ENCODE measurements at places on chromosomes 4 and X.

DNA sequence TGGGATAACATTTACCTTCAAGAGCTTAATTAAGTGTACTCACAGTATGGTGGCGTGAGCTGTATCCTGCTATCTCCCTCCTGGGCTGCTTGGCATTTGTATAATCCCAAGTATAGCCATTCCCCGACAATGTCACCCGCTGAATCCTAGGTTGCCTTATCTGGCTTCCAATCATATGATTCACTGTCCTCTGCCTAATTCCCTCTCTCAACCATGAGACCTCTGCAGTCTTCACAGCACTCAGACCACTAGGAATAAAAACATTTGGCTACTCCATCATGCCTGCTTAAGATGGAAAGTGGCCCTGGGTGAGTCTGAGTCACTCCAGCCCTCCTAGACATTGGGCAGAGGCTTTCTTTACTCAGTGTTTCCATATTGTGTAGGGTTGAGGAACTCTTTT, 28.9 kb upstream of the WDFY3 start:
- no peak for DNase-seq

DNA sequence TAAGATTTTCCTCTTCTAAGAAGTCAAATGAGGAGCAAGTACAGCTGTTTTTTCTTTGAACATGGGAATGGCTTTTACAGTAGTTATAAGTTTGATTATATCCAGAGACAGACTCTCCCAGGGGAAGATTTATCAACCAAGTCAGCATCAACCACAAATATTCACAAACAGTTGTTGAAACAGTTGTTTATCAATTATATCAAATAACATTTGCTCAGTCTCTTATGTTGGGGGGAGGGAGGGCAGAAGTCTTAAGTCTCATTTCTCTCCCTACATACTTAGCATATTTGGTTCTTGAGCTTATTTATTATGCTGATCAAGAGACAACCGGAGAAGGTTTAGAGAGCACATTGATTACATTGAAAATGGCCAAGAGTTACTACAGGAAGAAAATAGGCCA, 110.1 kb downstream of the FBXO8 start:
- DNase-seq = no peak

DNA sequence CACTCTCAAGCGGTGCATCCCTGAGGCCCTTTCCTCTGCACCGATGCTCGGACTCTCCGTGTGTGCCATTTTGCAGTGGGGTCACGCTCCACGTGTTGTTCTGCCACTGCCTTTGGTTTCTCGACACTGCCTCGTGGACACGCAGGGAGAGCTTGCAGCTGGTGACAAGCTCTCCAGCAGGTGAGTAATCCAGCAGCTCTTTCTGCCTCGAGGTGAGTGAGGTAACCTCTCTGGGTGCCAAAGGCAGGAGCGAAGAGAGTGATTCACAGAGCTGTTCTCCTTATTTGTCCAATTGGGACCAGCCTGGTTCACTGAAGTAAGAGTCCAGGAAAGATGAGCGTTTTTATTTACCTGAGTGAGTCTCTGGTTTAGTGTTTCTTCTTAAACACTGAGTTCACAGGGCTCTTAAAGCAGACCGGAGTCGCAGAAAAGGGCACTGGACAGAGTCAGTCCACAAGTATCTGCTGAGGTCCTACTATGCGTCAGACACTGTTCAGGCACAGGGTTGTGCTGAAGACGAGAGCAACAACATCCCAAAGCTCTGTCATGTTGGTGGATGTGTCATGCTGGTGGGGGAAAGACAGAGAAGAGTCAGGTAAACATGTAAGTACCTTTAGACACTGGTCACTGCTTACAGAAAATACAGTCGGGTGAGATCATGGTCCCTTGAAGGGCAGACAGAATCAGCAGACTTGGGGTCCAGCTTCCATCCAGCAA, 61.8 kb downstream of the FHDC1 start:
- no peak for DNase-seq

DNA sequence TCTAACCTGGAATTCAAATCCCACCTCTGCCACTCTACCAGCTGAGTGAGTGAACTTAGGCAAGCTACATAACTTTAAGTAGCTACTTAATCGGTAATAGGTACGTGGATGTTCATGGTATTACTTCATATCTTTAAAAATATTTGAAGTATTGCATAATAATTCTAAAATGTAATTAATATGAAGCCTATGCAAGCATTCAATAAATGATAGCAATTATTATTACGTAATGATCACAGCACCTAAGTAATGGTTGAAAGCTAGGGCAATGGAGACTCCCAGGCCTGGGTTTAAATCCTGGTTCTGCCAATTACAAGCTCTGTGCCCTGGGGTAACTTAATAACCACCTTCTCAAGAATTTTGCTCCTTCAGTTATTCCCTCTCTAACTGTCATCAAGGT, 26.7 kb downstream of the LHFPL1 start:
- no peak for DNase-seq

DNA sequence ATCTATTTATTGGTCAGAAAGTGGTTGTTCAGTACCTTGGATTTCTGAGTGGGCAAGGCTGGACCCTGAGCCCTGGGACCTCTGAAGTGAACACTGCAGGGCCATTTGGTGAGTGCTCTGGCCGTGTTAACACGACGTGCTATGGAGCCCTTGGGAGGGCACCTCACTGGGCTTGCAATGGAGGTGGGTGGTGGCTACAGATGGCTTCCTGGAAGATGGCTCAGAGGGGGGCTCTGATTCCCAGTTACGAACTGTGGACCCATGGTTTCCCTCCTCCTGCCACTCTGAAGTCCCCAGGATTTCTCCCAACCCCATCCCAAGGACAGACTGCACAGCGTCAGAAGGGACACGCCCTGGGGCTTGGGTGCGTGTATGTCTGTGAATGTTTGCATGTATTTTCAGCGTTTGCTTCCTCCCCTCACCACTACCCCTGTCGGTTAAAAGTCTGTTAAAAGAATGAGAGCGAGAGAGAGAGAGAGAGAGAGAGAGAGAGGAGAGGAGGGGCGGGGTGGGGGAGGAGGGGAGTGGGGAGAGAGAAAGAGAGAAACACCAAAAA, 3.7 kb upstream of the RHOH start:
- no peak for DNase-seq

DNA sequence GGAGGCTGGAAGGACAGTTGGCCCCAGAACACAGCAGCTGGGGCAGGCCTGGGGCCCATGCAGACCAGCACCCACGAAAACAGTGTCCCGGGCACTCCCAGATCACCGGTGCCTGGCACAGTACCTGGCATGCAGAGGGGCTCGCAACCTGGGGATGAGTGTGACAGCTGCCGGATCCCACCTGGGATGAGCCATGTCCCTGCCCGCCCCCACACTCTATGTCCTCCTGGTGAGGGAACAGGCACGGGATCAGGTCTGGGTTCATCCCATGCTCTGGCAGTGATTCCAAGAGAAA, 22.8 kb upstream of the PPP2R2C start:
- no peak for DNase-seq

DNA sequence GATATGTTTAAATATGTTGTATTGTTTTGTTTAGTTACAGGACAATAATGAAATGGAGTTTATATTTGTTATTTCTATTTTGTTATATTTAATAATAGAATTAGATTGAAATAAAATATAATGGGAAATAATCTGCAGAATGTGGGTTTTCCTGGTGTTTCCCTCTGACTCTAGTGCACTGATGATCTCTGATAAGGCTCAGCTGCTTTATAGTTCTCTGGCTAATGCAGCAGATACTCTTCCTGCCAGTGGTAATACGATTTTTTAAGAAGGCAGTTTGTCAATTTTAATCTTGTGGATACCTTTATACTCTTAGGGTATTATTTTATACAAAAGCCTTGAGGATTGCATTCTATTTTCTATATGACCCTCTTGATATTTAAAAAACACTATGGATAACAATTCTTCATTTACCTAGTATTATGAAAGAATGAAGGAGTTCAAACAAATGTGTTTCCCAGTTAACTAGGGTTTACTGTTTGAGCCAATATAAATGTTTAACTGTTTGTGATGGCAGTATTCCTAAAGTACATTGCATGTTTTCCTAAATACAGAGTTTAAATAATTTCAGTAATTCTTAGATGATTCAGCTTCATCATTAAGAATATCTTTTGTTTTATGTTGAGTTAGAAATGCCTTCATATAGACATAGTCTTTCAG, 26.9 kb downstream of the NUDT6 start:
- DNase-seq = peak; percentile 36

DNA sequence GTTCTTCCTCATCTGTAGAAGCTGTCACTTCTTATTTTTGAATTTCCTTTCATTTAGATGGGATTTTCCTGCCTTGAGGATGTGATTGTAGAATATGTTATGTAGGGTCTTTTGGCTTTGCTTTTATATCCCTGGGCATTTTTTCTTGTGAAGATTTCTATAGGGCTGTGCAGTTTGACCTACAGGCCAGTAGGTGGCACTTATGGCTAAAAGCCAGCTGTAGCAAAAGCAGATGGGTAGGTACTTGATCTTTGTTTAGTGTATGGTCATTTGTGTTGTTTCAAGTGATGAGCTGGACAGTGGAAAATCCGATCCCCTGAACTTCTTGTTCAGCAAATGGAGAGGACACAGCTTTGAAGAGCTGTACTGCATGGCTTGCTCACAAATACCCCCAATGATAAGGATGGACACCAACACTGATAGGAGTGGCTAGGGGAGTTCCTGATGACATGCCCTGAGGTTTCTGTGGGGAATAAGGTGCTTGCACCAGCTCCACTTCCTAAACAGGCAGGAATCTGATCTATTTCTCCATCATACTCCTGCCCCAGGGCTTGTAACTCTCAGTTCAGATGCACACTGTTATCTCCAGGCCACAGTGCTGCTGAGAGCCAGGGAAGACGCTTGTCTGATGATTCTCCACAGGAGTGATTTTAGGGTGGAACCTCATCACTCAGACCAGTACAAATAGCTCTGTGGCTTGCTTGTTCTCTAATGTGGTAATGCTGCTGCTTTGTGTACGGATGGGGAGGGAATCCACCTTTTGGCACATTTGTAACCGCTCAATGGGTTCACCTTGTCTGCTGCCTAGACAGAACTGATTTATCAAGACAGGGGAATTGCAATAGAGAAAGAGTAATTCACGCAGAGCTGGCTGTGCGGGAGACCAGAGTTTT, 417.1 kb upstream of the MAGEB16 start:
- no peak for DNase-seq

DNA sequence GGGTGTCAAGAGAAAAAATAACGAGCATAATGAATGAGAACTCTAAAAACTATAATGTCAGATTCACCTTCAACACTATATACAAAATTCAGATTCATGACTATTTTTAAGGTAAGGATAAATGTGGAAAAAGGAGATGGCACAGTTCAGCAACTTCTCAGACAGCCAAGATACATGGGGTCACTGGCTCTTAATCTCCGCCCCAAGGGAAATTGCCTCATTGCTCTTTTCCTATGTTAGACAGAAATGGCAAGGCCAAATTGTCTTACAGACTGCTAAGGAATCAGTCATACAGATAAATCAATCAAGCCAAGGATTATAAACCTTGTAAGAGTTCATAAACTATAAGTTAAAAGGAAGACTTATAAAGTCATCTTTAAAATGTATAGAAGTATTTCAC, 183.4 kb downstream of the OPHN1 start:
- no peak for DNase-seq

DNA sequence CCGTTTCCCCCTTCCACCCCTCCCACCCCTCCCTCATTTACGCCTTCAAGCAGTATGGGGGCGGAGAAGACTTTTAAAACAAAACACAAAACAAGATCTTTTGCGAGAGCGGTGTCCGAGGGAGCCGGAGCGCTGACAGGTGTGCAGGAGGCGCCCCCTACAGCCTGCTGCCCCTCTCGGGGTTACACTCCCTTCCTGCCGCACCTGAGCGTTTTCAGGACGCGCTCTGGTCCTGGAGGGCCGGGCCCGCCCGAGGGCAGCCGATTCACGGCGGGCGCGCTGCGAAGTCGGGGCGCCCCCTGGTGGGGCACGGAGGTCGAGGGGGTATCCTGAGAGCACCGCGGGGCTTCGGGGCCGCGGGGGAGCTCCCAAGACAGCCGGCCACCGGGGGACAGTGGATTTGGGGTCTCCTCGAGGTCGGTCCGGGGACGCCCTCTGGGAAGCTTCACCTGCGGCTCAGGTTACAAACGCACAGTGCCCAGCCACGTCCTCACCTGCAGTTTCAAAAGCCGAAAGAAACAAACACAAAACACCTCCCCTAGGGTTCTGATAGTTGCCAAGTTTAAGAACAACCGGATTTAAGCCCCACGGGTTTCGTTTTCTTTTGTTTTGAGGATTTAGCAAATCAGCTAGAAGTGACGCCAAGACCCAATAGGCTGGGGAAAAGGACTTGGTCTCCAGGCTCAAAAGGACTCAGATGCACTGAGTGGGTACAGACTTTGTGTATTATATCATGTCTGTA, 8.0 kb upstream of the NEUROG2 start:
- DNase-seq = no peak

DNA sequence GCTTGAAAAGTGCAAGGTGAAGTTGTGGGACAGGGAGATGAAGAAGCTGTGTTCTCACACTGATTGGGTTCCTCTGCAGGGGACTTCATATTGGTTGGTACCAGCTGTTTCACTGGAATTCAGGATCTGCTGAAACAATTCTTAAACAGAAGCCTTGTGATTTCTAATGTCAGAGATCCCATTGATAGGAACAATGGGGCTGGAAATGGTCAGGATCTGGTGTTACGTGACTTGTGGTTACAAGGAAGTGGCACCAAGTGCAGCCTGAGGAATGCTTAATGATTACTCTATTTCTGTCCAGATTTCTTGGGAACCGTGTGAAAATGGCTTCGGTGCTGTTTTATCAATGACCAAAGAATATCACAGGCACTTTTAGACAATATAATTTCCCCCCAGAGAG, 68.1 kb downstream of the MOSPD2 start:
- no peak for DNase-seq

GRCh38 chrX:46635186-46635585, 61.6 kb downstream of the CHST7 start:
- no peak for DNase-seq

GRCh38 chr4:120445186-120445585, 378.5 kb upstream of the MAD2L1 start:
- DNase-seq = no peak

DNA sequence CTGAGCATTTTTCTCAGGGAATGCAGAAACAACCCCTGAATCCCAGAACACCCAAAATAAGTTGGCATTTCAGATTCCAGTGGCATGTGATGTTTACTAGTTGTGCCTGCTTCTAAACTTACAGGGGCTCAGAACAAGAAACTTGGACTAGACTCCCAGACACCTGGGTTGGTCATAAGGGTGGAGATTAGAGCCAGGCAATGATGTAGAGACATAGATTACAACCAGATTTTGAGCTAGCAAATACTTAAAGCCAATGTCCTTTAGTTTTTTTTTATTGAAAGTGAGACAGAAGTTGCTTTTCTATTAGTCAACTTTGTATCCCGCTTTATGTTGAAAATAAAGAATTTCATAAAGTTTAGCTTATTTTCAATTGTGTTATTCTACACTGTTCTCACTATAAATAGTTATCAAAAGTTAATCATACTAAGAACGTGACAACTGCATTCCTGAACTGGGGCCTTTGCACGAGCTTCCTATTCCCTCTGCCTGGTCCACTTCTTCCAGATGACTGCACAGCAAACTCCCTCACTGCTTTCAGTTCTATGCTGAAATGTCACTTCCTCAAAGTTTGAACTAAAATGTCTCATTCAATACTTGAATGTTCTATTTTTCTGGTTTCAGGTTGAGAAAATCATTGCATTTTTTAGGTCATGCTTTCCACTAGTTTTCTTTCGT, 224.7 kb upstream of the PPP1R2C start:
- no peak for DNase-seq

GRCh38 chr4:41525129-41525528, 12.8 kb upstream of the LIMCH1 start:
- peak; percentile 97 for DNase-seq
